ENCODE measurements at places on chromosomes 6 and 20.

DNA sequence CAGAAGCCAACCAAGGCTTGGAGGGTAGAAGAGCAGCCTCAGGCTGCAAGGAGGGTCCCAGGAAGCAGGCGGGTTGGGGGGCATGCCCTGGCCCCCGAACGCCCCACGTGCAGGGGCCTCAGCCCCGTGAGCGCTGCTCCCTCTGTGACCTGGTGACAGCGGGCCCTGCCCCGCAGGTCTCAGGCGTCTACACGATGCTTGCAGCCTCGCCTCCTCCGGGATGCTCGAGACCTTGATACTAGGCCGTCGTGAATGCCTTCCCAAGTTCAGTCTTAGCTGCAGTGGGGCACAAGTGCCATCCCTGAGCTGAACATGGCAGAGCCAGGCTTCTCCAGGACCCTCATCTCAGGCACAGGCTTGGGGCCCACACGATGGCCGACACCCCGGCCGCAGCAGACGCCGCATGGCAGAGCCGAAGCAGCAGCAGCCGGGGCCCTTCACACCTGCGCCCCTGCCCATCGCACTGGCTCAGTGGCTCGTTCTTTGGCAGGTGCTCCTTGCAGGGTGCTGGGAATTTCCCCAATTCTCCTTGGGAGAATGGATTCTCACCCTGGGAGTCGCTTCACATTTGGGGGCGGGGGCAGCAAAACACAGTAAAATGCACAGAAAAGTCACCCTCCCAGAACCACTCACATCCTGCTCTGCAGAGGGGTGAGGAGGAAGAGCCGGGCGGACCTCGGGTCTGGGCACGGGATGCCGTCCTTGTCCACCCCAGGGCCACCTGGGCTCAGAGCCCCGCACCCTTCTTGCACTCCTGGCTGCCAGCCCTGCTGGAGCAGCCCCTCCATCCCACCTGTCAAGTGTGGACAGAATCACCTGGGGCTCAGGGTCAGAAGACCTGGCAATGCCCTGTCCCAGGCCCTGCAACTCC is 161.8 kb downstream of the DLL1 start:
- DNase-seq: no peak

GRCh38 chr20:48180618-48181017 is 395.3 kb upstream of the SULF2 start:
- no peak for DNase-seq

DNA sequence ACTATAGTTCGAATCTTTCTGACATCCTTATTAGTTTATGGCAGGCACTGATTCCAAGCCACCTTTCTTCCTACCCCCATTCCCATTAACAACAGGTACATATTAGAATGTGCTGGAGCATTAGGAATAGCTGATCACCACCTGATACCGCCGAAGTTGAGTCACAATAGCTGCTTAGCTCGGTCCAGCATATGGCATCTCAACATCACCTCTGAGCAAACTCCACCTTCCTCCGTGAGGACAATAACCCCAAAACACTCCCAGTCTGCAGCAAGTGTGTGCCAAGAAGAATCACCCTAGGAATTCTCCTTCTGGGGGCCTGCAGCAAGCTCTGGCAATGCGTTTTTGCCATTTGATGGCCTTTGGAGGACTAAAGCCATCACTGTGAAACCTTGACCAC is 8.7 kb downstream of the PMEPA1 start:
- no peak for DNase-seq

DNA sequence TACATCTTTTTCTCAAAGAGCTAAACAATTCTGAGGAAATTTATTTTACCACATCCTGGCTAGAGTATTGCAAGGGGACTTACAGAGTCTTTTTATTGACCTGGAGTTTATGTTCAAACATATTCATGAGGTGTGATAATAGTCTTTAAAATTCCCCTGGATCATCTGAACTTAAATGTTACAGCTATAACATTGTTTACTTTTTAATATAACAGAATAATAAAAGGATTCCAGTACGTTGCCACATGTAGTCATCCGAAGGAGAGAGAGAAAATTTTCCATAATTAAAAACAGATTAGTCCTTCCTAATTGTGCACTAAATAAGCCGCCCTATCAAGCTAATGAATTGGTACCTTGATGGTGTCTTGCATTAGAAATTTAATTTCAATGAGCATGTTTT is 765.4 kb upstream of the MAP3K7 start:
- no peak for DNase-seq

DNA sequence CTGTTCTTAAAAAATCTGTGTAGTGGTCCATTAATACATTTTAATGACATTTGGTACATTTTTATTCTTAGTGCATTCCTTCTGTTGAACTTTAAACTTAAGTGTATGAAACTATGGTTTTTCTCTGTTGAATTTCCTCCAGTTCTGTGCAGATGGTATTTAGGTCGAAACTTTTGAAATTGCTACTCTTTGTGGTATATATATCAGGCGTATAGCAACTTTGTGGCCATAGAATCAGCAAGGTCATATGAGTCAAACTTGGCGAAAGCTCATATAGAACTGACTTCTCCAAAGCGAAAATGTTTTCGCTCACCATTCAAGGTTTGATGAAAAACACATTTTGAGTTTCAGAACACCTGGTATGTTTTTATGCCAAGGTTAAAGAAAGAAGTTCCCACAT is 93.7 kb downstream of the MAP3K4 start:
- no peak for DNase-seq

DNA sequence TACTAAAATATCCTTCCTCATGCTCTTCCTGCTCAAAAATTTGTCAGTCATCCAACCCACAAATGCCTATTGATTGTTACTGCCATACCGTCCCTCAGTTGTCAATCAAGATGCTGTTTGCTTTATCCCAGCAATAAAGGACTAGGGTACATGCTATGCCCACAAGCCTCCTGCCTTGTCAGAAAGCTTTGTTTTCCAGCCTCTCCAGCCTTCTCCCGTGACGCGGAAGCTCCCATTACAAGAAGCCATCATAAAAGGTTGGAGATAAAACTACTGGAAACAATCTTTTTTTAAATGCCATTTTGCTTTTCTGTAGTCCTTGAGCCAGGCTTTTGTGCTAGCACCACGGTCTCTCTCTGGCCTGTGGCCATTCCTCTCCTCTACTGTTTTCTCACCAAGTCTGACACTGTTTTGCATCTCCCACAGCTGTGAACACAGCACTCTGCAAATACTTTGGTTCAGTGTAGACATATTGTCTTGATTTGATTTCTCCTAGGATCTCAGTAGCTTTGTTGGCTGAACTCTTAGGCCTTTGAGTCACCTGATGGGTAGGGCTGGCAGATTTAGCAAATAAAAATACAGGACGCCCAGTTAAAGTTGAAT is 495.7 kb upstream of the JARID2 start:
- DNase-seq: no peak

GRCh38 chr6:137969874-137970273 is 102.8 kb downstream of the TNFAIP3 start:
- DNase-seq: no peak

DNA sequence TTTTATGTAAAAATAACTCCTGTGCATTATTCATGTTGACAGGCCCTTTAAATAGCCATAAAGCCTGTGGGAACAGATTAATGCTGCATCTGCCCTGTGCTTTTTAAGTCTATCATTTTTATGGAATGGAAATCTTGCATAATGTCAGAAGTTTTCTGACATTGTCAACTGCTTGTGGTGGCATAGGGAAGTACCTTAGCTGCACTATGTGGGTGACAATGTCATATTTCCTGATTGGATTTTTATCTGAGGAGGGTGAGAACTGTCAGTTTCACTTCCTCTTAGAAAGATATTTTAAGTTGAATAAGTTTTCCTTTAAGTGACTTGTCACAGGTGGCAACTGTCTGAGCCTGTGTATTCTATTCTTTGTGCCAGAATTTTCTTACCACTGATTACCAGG is 267.9 kb downstream of the PLCB1 start:
- no peak for DNase-seq
